ENCODE measurements at places on chromosomes 16 and 17.
A peak's percentile ranks its signal among the peaks of the same experiment; 100 is the strongest.

GRCh38 chr17:80146121-80147034 is 550 bp downstream of the EIF4A3 start:
- DNase-seq: peak; percentile 60

DNA sequence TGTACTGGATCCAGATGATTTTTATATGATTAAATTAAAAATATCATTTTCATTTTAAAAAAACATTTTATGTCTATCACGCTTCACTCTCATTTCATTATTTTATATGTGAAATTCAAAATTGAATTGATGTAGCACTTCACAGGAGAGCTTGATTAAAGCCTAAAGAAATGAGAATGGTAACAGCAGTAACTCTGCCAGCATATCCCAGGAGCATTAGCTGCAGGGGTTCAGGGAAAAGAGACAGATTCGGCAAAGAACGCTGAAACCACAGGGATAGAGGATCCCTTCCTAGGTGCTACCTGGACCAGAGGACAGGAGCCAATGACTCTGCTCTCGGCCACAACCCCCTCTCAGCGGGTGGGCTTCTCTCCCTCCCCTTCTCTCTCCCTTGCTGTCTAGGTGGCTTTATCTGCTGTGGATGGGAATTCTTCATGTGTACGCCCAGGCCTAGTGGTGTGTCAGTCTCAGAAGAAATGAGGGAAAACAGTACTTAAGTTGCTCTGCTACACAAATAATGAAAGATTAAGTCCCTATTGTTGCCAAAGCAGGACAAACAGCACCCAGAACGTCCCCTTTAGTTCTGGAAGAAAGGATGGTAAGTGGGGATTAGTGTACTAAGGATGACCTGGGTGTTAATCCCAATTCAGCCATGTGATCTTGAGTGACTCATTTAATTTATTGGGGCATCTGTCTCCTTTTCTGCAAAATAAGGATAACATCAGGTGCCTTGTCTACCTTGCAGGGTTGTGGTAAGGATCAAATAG is 123.3 kb downstream of the CDK5R1 start:
- DNase-seq: no peak

- no peak for DNase-seq
Observed at GRCh38 chr17:39706921-39707337, 7.1 kb downstream of the ERBB2 start.

DNA sequence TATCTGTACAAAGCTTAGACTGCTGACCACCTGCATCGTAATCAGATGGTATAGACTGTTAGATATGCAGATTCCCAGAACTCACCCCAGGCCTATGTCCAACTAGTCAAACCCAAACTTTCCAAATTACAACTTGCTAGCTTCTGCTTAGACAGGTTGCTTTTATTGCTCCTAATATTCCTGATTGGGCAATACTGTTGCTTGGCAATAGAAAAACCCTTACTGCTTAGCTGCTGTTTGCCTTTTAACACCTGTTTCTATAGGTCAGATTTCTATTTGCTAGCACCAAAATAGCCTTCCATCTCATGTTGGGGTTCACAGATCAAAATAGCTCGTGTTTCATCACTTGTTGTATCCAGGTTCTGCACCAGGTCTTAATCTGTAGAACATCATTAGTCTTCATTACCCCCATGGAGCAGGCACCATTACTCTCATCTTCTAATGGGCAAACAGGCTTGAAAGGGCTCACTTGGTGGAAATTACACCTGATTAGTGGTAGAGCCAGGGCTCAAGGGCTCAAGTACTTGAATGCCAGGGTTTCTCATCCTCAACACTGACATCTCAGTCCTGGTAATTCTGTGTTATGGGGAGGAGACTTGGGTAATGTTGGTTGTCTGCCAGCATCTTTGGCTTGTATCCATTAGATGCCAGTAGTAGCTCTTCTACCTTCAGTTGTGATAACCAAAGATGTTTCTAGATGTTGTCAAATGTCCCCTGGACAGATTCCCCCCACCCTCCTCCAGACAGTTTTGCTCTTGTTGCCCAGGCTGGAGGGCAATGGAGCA is 2.7 kb downstream of the ZP2 start:
- DNase-seq: no peak

DNA sequence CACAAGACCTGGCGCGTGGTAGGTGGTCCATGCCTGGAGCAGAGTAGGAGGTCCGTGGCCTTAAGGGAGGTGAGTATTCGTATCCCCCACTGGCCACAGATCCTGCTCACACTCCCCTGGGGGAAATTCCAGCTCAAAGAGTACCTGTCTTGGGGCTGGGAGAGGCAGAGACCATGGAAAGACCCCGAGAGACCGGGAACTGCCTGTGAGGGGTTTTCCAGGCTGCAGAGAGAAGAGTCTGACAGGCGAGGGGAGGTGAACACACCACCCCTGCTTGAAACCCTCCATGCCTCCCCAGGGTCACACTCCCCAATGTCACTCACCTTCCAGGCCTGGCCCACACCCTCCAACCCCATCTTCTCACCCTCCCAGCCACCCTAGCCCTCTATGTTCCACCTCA is 12.6 kb upstream of the SNN start:
- DNase-seq: no peak

DNA sequence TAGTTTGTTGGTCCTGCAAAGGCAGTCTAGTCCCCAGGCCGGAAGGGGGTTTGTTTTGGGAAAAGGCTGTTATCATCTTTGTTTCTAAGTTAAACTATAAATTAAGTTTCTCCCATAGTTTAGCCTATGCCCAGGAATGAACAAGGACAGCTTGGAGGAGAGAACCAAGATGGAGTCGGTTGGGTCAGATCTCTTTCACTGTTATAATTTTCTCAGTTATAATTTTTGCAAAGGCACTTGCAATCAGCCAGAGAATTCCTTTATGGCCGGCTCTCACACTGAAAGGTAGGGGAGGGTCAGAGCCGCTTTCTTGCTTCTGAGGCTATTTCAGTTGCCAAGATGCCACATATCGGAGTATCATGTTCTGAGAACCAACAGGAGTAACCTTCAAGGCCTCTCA is 59.2 kb upstream of the ATF7IP2 start:
- no peak for DNase-seq

DNA sequence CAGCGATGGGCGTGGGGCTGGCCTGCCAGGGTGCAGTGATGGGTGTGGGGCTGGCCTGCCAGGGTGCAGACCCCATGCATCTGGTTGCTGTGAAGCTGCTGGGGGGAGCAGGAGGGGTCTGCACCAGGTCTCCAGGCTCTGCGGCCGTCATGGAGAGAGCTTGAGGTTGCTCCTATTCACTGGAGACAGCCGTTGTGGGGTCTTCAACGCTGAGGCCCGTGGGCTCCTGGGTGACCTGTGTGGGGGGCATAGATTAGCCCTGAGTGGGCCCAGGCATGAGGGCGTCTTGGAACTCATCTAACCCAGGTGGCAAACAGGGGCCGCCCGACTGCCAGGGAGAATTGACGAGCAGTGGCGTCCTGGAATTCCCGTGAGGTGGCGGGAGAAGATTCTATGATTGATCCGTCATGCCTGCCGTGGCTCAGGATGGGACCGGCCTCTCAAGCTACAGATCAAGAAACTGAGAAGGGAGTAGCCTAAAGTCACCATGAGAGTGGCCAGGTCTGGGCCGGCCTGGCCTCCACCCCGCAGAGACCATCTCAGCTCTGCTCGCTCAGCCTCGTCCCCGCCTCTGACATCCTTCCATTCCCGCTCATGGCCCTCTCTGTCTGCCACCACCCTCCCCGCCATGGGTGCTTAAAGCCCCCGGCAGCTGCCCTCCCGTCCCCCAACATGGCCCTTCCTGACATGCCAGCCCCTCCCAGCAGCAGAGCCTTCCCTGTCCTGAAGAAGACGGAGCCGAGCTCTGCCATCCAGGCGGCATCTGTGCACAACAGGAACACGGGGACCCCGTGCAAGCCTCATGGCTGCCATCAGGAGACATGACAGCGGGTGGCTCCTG is 50.7 kb upstream of the ACSF3 start:
- DNase-seq: no peak

DNA sequence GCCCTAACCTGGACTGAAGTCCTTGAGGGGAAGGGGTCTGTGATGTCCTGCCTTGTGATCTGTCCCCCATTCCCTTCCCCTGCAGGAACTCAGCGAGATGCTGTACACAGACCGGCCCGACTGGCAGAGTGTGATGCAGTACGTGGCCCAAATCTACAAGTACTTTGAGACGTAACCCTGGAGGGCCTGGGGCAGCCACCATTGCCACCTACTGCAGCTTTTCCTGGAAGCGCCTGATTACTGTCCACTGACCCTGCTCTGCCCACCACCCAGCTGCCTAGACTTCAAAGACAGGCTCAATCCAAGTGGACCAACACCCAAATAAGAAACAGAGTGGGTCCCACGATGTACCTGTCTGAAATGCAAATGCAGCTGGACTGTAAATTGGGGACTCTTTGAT is 153.4 kb downstream of the LGALS9B start:
- DNase-seq: no peak

DNA sequence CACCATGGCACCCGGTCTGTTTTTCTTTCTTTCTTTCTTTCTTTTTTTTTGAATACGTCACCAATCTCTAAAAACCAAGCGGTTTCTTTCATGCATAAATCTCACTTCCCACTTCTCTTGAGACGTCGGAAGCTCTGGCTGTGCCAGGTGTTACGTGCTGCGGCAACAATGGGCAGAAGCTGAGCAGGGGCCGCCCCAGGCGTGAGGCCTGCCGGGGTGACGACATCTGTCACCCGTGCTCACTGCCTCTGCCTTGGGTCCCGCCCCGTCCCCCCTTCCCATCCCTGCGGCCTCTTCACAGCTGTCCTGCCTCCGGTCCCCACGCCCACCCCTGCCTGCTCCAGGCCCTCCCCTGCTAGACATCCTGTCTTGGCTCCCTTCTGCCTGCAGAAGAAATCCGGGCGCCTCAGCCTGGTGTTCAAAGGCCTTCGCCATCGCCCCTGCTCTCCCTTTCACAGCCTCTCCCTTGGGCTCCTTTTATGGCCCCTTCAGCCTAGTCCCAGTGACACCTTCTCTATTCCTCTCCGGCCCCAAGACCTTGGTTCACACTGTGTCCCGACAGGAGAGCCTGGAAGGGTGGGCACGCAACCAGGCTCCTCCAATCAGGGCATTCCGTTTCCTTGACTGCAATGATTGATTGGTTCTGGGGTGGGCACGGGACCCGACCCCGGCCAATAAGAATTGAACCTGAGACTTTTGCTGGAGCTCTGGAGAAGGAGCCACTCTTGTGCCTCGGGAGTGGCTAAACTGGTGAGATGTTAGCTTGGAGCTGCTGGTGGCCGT is 4.8 kb downstream of the P2RX1 start:
- DNase-seq: no peak
